Skin of body (tissue), 3 donors: ENCODE measurements at places on chromosomes 3 and 15. TPM values are rescaled to one million over a fixed set of nuclear protein-coding genes. Genes with fewer than 3 reads are reported as not detected.

- DNase-seq: peak; percentile 69
Observed at GRCh38 chr3:155202626-155203025, 90.9 kb downstream of the STRIT1 start.

GRCh38 chr3:166560253-166560652 is 723.0 kb upstream of the BCHE start:
- no peak for DNase-seq

PLCB2 gene
- total RNA-seq: 5.2 TPM

GRCh38 chr3:45992133-45992729 is 3.4 kb downstream of the FYCO1 start:
- no peak for DNase-seq

TOMM70 gene
- total RNA-seq: 49.2 TPM

DNA sequence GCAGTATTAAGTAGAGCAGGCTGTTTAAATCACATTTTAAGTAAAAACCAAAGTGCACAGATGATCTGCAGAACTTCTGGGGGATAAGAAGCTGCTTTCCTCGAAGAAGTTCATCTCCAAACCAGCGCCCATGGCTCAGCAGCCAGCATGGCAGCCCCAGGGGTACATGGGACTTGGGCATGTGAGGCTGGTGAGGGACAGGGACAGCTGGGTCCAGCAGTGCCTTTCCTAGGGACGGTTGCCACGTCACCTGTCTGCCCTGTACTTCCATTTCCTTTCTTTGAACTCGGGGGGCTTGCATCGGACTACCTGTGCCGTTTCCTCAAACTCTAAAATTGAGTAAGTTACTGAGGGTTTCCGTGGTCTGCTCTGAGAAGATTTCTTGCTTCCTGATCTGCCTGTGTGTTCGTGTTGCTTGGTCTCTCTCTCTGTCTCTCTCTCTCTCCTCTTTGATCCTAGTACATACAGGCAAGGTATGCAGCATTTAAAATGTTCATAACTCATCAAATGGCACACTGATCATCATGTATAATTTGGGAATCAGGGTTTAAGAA is 67.6 kb downstream of the IGF1R start:
- no peak for DNase-seq

DNA sequence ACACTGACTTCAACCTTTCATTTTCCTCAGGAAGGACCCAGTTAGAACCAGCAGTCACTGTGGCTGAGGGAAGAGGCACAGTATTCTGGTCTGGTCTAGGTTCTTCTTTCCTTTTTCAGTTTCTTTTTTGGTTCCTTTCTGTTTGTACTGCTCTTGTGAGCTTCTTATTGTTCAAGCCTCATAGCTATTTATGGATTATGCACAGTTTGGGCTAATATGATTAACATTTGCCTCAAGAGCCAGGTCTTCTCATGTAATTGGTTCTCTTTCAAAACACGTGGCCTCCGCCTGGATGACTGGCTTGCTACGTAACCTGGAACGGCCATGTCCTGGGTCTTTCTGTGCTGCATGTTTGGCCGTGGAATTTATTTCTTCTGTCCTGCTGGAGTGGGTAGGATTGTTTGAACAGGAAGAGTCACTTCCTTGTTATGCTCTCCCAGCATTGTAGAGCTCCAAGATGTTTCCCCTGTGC is 43.3 kb downstream of the RBMS3 start:
- DNase-seq: peak; percentile 49

GRCh38 chr15:95363646-95364045 is 966.9 kb upstream of the NR2F2 start:
- DNase-seq: no peak

DNA sequence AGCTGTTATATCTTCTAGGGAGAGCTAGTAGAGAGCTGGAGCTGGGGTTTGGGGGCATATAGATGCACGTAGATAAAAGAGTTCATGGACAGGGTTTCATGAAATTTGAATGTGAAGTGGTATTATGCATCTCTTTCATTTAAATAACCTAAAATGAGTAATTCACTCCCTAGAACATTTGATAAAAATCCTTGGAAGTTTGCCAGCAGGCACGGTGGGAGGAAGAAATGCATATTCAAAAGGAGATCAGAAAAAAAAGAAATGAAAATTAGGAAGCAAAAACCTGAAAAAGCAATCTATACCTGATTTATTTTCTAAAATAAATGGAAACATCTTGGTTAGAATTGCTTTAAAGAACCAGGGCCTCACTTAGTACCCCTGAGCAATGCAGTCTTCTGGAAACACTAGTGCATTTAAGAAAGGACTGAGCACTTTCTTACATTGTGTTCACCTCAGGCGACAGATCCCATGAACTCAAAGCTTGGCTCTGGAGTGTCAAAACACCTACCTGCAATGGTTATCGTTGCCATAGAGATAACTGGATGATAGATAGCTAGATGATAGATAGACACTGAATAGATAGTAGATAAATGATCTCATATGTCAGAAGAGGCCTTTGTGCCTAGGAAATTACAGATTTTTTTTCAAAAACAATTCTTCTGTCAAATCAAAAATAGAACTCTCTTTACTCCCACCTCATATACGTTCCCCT is 458.6 kb upstream of the THRB start:
- no peak for DNase-seq

TM4SF18 gene
- 16.6 TPM for total RNA-seq

GRCh38 chr3:194974468-194975135 is 288.9 kb downstream of the FAM43A start:
- DNase-seq: no peak

- DNase-seq: no peak
Observed at GRCh38 chr3:131221731-131222130, 159.8 kb upstream of the NUDT16 start.

- DNase-seq: no peak
Observed at GRCh38 chr3:159239059-159239458, 437.2 kb downstream of the MFSD1 start.

- peak; percentile 37 for DNase-seq
Observed at GRCh38 chr15:75695220-75695619, 17.4 kb downstream of the CSPG4 start.

DNA sequence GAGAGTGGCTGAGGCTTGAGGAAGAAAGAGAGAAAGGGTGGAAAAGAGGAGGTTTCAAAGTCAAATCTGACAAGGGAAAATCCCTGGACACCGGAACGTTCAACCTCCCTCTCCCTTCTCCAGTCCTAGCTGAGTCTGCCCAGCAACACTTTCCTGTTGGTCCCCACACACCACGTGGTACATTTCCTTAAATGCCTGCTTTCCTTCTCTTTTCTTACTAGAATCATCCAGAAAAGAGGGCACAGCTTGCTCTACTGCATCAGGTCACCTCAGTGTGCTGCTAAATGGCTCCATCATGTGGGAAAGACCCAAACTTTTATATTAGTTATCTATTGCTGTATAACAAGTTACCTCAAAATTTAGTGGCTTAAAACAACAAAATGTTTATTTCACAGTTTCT is 181.2 kb downstream of the NECTIN3 start:
- no peak for DNase-seq

DNA sequence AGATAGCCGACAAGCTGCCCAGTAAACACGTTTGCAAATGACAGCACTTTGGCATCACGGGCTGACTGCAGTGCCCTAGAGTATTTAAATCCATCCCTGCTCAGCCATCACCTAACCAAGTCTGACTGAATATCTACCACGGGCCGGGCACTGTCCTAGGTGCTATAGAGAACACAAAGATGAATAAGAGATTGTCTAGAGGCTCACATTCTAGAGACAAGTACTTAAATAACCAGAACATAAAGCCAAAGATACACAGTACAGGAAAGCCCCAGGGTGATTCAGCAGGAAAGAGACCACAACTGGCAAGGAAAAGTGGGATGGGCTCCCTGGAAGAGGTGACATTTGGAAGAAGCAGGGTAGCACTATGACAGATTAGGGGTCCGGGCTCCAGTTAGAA is 103.5 kb downstream of the MYLK start:
- no peak for DNase-seq

DNA sequence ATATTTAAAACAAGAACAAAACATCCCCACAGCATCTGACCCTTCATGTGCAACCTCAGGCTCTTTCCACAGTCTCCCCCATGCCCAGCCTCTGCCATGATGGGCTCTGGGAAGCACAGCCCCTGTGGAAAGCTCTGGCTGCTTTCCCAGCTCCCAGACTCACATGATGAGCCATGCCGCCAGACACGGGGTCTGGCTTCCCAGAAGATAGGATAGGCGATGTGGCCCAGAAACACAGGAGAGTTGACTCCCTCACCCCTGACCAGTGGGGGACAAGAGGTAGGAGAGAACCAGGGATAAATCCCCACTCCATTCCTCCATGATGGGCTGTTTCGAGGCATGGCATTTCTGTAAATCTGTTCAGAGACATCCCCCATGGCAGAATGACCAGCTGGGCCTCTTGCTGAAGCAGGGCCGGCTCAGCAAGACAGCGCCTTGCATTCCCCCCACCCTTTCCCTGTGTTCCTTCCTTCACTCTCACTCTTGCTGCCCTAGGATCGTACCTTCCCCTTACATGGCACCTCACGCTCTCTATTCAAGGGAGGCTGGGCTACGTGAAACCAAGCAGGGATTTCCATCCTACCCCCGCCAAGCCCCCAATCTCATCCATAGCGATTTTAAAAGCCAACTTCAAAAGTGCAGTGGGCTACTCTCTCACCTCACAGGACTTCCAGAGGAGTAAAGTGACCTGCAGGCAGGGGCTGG is 192.4 kb downstream of the ABHD5 start:
- no peak for DNase-seq

GRCh38 chr3:87227835-87228144 is 681 bp downstream of the CHMP2B start:
- DNase-seq: peak; percentile 11

DNA sequence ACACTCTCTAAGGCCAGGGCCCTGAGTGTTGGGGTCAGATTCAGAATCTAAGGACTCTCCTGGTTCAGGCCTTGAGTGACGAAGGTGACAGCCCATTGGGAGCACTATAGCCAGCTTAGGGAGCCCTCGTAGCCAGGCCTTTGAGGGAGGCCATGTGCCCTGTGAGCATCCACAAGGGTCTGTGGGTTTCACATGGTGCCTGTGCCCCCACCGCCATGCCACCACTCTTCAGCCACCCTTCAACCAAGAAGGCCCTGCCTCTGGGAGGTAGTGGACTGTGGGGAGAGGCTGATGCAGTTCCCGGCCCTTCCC is 37.5 kb downstream of the TSPAN3 start:
- DNase-seq: no peak

GRCh38 chr15:56208641-56209155 is 35.0 kb downstream of the RFX7 start:
- DNase-seq: no peak

- peak; percentile 17 for DNase-seq
Observed at GRCh38 chr3:184725176-184725719, 13.4 kb upstream of the MAGEF1 start.

RTP1 gene
- not detected for total RNA-seq
